Effector memory CD4-positive, alpha-beta T cell (primary cell): ENCODE measurements at places on chromosomes 3 and 15.

DNA sequence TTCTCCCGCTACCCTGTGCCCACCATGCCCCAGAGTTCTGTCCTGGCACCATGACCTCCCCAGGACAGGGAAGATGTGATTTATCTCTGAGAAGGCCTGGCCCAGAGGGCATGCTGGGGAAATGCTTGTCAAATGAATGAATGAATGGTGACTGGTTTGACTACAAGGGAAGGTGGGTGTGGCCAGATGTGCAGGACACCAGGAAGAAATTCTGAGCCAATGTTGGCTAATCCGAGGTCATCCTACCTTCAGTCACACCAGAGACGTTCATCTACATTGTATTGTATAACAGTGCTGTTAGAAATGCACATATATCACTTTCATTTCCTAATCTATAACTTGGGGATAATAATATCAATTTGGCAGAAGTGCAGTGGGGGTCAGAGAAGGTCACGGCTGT, 138.4 kb downstream of the FAM43A start:
- no peak for DNase-seq

DNA sequence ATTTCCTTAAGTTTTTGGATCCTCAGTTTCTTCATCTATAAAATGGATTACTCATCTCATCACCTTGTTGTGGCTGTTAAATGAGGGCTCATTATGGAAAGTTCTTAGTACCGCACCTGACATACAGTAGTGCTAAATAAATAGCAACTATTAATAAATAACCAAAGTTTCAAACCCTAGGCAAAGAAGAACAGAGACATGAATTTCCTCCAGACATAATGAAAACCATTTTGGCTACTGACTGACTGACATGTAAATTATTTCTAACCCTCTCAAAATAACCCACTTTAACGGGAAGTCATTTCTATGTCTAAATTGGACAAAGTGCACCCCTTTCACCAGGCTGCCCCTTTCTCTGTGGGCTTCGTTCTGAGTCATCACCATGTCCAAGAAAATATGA, 17.4 kb upstream of the KLHL6 start:
- DNase-seq, result no peak

- DNase-seq, result no peak
These were observed 116.8 kb downstream of the USP13 start for GRCh38 chr3:179769411-179770247.

DNA sequence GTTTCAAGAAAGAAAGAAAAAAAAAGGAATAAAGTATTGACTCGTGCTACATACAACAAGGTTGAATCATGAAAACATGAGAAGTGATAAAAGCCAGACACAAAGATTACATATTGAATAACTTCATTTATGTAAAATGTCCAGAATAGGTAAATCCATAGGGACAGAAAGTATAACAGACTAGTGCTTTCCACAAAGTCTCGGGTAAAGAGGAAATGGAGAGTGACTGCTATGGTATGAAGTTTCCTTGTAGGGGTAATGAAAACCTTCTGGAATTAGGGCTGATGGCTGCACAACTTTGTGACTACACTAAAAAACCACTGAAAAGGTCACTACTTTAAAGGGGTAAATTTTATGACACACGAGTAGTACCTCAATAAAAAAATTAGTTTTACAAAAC, 13.0 kb downstream of the LRRFIP2 start:
- DNase-seq, result no peak

DNA sequence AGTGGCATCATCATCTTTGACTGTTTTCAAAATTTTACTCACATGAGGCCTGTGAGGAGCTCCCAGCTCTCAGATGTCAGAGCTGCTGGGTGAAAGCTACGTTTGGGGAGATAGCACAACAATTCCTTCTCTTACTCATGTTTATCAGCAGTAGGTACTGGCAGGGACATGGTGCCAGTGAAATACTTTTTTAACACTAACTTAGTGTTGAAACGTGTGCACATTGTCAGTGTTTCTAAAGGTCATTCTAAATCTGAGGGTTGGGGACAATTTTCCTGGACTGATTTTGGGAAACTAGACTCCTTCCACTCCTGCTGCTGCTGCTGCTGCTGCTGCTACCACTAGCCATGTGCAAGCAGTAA, 487.4 kb downstream of the PDCD6IP start:
- DNase-seq, result no peak

DNA sequence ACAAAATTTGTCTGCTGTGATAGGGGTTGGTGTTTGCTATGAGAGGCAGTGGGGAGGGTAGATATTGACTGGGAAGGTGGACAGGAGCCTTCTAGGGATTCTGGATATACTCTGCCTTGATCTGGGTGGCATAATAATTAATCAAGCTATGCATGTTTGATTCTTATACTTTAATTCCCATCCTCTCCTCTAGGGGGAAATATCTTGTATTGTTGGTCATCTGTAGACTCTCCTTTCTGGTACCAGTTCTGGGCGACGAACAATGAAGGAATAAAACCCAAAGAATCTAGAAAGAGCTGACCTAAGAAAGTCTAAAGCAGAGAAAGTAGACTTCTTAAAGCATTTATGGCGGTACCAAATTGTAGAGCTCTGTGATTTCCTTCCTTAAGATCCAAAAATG, 198.2 kb upstream of the STRIT1 start:
- DNase-seq, result no peak

DNA sequence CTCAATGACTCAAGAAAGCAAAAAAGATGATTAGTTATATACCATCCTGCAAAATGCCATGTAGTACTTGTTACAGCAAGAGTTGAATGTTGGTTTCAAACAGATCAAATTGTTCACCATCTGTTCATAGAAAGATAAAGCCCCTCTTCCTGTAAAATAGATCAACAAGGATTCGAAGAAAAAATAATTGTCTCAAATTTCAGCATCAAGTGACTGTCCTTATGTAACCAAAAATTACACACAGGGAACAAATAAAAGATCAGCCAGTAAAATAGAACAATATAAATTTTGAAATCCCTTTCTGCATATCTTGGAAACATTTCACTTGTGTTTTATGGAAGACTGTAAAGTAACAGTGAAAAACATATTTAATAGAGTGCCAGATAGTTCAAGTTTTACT, 165.1 kb upstream of the STAC start:
- DNase-seq, result no peak

GRCh38 chr3:48222616-48223513, at the start of gene CAMP:
Gene CAMP (plus strand): TSS chr3:48223495. CDS start chr3:48223512, 17 bp downstream.
- no peak for DNase-seq

DNA sequence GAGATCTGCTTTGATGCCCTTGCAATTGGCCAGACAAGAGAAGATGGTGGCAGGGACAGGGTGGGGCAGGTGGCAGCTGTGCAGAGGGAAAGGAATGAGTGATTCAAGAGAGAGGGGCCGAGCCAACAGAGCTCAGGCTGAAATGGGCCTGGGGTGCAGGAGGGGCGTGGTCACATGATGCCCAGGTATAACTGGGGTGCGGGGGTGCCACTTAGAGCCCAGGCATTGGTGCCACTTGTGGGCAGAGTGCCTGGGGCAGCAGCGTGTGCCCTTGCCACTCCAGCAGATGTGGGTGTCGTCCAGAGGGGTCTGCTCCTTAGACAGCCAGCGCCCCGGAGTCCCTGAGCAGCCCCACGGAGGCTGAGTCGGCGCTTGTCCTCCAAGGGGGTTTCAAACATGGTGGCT, 88.7 kb downstream of the PLXNA1 start:
- DNase-seq, result no peak

GRCh38 chr3:113783463-113783862, 36.6 kb downstream of the ATP6V1A start:
- no peak for DNase-seq

GRCh38 chr15:92159906-92160841, 233.5 kb upstream of the ST8SIA2 start:
- DNase-seq, result no peak

GRCh38 chr3:60363817-60364216, 887.4 kb downstream of the FHIT start:
- DNase-seq, result no peak

DNA sequence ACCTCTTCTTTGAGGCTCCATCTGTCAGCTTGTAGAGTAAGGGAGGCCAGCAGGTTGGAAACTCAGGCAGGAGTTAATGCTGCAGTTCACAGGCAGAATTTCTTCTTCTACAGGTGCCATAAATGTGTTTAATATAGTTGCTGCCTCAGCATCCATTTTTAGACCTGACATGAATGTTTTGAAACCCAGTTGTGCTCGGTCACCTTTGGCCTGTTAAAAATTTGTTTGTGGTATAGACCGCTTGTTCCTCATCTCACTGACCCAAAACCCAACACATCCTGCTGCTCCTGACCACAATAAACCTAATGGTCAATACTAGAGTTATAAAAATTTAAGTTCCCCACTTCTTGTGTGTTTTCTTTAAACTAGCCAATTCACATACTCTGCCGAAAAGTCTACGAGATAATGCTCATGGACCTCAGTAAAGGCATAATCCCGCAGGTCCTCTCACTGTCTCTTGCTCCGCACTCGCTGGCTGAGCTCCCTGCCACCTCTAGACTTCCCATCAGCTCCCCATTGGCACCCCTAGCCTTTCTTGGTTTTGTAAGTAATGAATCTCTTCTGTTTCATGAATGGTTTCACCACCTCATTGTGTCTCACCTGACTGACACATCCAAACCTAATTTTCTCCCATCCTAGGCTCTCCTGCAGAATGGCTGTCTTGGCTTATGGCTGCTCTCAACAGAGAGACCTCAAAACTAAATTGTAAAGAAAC, 138.5 kb upstream of the STRIT1 start:
- DNase-seq, result no peak
